ENCODE measurements at places on chromosomes 1 and 21. TPM values are rescaled to one million over a fixed set of nuclear protein-coding genes. Genes with fewer than 3 reads are reported as not detected.

The LEPROT gene
- 39.9 TPM for total RNA-seq

The CASZ1 gene
- 1.8 TPM for total RNA-seq

The OR2T11 gene
- total RNA-seq, result not detected

The DCST1 gene
- not detected for total RNA-seq

The CYP4B1 gene
- not detected for total RNA-seq

Data from A549 treated with CORT108297 at 1 μM for 4 hours (cell line).